ENCODE measurements at places on chromosomes 13 and 19. TPM values are rescaled to one million over a fixed set of nuclear protein-coding genes. Genes with fewer than 3 reads are reported as not detected.

- no peak for DNase-seq
These were observed 53.9 kb upstream of the CEACAM21 start for GRCh38 chr19:41521931-41522555.

- no peak for DNase-seq
These were observed 52.0 kb downstream of the STARD13 start for GRCh38 chr13:33233547-33233946.

- no peak for DNase-seq
These were observed 54.6 kb upstream of the URI1 start for GRCh38 chr19:29887442-29887855.

- DNase-seq, result no peak
These were observed 32.2 kb downstream of the C13orf46 start for GRCh38 chr13:113941571-113942191.

DNA sequence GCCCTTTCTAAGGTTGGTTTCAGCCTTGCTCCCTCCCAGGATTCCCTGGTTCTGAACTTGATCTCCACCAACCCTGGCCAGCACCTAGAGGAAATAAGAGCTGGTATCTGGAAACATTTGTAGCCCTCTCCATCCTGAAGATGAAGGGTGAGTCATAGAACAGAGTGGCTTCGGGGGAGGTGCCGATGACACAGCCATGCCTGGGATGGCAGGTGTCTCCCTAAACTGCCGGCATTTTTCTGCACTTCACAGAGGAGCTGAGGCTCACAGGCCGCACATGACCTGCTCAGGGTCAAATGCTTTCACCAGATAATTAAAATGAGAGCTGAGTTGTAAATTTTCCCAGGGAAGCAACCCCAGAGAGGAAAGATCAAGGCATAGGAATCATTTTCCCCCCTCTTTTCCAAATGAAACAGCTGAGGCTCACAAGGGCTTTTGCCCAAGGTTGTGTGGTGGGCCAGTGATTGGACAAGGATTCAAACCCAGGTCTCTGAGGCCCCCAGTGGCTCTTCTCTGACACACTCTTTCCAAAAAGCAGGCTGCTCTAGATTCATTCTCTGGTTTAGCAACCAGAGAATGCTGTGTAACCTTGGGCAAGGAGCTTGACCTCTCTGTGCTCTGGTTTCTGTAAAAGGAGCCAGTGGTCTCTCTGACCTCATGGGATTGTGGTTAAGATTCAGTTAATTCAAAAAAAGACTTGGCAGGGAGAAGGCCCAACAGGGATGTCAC, 1.2 kb upstream of the SLC25A42 start:
- DNase-seq, result no peak

- peak; percentile 61 for DNase-seq
These were observed 11.0 kb downstream of the XAB2 start for GRCh38 chr19:7618348-7618747.

- no peak for DNase-seq
These were observed 187.3 kb upstream of the UBL3 start for GRCh38 chr13:30037766-30038165.

DNA sequence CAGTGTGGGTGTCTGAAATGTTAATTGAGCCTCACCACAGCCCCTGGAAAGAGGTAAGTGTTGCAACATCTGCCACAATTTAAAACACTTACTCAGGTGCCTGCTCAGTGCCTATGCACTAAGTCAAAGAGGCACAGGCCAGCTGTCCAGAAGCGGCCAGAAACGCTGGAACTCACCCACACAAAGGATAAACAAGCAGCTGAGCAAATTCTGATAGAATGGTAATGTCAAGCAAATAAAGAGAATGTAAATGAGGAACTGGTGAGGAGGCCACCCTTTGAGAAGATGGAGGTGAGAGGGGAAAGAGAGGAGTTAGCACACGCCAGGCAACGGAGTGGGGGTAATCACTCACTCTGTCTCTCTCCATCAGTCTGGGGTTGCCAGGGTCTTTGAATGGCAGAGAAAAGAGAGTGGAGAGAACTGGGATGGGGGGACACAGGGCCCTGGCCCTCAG, 67.7 kb upstream of the SERP2 start:
- no peak for DNase-seq

- no peak for DNase-seq
These were observed 180.4 kb downstream of the PCDH9 start for GRCh38 chr13:67049744-67050143.

DNA sequence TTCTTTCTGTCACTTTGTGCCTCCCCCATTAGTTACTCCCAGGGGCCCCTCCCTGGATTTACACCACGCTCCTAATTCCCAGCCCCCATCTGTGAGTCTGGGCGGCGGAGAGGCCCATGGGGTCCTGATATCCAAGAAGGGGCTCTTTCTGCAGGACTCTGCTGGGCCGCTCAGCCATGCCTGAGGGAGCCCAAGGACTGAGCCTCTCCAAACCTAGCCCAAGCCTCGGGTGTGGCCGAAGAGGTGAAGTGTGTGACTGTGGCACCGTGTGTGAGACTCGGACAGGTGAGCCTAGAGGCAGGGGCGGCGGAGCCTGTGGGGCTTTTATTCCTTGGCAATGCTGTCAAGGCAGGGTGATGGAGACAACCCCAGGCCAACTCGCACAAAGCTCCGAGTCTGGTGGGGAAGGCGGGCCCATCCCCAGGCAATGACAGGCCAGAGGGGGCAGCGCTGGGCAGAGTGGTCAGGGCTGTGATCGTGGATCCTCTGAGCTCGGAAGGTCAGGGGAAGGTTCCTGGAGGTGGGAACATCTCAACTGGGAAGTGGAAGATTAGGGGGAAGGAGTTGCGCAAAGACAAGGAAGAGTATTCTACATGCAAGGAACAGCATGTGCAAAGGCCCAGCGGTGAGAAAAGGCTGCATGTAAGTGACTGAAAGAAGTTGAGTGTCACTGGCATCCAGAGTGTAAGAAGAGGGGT, 1.6 kb downstream of the PLEKHG2 start:
- no peak for DNase-seq

Gene ZNF274
- total RNA-seq, result 34.5 TPM

Gene PRRG2
- total RNA-seq, result 22.5 TPM
